Stimulated activated CD4-positive, alpha-beta T cell treated with anti-CD3 and anti-CD28 coated beads, TNF-alpha, amount 100 ng/mL, for 24 hours (primary cell): ENCODE measurements at places on chromosomes 7 and 10.

DNA sequence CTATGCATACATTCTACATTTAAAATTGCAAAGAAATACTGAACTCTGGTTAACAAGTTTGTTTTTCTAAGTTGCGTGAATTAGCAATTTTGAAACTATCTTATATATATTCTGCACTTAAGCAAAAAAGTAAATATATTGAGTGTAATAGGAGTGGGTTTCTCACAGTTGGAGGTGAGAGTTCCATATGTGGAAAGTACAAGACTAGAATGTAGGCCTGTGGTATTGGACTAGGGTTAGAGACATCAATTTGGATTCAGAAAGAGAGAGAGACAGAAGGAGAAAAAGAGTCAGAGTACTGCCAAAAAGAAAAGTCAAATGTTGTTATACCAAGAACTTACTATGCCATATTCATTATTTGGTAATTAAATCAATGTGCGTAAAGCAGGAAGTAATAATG is 47.3 kb upstream of the ITGB8 start:
- DNase-seq, result no peak

DNA sequence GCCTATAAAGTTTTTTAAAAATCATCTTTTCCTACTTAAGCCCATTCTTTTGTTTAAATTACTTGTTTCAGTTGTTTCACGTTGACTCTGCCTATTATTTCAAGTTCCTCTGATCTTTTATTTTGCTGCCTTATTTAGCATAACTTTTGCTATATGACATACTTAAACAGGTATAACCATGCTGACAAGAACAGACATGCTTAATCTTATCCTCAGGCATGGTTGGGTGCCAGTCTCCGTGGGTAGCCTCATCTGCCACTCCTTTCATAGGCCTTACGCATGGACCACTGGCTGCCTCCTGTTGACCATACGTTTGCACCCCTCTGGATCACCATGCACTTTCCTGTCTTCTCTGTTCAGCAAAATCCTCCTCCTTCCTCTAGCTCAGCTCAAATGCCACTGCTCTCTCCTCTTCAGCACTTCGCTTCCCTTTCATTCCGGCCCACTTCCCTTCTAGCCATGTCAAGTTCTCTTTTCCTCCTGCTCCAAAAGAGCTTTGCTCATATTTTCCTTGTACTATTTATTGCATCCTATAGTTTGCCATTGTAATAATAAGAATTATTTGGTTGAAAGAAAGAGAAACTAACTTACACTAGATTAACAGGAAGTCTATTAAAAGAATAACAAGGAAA is 10.0 kb upstream of the TSPAN33 start:
- no peak for DNase-seq

GRCh38 chr10:102546606-102547320 is 43.0 kb downstream of the SUFU start:
- DNase-seq, result no peak

- DNase-seq, result no peak
Observed at GRCh38 chr10:99667108-99667751, 7.9 kb downstream of the ENTPD7 start.

- no peak for DNase-seq
Observed at GRCh38 chr7:15016766-15017165, 114.2 kb upstream of the DGKB start.

DNA sequence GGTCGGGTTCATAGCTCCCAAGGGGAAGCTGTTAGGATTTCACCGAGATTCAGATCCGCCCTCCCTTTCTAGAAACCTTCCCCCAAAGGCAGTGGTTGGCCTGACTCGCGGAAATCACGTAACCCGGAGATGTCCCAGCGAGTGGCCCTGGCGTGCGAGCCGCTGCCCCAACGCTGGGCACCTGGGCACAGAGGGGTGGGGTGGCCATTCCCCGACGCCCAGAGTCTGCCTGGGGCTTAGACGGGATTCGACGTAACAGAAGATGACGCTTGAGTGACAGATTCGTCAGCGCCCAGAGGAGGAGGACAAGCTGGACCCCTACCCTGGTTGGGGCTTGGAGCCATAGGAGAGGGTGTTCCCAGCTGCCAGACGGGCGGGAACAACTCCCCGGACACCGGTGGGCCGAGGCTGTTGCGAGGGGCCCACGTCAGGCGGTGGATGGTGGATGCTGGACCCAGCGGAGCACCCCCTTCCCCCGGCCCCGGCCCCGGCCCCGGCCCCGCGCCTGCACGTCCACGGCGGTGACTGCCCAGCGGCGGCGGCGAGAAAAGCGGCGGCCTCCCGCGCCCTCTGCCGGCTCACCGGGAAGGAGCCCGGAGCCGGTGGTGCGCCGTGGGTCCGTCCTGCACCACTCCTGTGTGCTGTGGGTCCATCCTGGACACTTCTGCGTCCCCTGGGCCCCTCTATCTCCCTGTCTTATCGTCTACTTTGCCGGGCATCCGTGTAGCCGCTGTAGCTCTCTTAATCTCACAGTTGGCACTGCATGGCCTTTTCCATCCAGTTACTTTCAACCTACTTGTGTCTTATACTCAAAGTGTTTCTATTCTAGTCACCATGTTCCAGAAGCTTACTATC is 35.4 kb upstream of the KNDC1 start:
- no peak for DNase-seq
